IMR-90 (cell line): ENCODE measurements at places on chromosomes 2 and 18. TPM values are rescaled to one million over a fixed set of nuclear protein-coding genes. Genes with fewer than 3 reads are reported as not detected.

HNMT gene
- polyA plus RNA-seq: 6.3 and 6.4 TPM in 2 replicates

C2orf78 gene
- polyA plus RNA-seq: 0.03 TPM in 1 of 2 replicates, not detected in the other

GRCh38 chr2:58535990-58536389 lies 294.9 kb upstream of the FANCL start:
- no peak for DNase-seq

DNA sequence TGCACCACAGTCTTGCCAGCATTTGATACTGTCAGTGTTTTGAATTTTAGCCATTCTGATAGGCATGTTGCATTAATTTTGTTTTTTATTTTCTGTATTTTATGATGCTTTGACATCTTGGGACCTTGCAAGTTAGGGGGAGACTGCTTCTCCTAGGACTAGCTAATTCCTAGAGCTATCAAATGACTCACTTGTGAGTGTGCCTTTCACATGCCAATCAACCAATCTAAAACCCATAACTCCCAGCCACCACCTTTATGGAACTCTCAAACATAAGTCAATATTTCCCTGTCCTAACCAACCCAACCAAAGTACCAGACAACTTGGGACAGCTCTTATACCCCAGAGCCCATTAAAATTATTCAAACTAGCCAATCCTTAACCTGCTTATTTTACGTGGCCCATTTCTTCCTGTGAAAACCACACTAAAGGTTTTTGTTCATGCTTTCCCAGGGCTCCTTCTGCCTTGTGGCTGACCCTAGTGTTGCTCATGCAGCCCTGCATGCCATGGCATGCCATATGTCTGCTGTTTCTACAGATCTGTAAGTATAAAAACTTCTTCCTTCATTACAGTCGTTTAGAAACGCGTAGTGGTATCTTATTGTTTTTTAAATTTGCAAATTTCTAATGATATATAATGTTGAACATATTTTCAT lies 230.1 kb downstream of the GPD2 start:
- no peak for DNase-seq

- peak; percentile 76 for DNase-seq
These were observed 41.6 kb upstream of the MAP4K4 start for GRCh38 chr2:101655702-101656422.

MOGAT1 gene
- polyA plus RNA-seq: not detected in 2 replicates

- no peak for DNase-seq
These were observed 104.6 kb downstream of the CAPN13 start for GRCh38 chr2:30702694-30703093.

DNAJC27 gene
- polyA plus RNA-seq: 1.3 and 1.6 TPM in 2 replicates

DNA sequence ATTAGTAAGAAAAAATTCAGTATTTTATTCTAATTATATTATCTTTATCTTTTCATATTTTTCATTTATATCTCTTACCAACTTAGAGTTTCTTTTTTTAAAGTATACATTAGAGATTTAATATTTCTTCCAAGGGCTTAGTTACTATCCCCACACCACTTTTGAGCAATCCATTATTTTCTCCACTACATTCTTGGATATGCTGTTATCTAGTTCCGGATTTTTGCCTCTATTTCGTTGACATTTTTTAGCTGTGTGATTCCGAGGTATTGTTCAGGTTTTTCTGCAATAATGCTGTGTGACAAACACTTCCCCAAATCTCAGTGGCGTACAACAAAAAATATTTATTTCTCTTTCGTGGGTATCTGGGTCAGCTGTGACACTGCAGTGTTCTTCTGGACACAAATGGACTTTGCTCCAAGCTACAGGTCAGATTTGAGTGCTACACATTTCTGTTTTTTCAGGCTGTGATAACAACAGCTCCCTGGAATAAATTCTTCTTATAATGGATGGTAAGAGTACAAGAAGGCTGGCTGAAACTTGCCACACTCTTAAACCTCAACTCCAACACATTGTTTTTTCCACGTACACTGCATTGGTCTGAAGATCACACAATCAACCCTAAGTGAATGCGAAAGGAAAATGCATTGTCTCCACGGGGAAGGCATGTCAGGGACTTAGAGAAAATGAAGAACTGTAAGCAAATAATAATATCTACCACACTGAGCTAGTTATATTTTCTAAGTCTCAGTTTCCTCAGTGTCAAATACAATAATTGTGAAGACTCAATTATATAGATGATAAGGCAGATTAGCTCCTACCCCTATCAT lies 50.9 kb upstream of the PSMD14 start:
- no peak for DNase-seq

DNA sequence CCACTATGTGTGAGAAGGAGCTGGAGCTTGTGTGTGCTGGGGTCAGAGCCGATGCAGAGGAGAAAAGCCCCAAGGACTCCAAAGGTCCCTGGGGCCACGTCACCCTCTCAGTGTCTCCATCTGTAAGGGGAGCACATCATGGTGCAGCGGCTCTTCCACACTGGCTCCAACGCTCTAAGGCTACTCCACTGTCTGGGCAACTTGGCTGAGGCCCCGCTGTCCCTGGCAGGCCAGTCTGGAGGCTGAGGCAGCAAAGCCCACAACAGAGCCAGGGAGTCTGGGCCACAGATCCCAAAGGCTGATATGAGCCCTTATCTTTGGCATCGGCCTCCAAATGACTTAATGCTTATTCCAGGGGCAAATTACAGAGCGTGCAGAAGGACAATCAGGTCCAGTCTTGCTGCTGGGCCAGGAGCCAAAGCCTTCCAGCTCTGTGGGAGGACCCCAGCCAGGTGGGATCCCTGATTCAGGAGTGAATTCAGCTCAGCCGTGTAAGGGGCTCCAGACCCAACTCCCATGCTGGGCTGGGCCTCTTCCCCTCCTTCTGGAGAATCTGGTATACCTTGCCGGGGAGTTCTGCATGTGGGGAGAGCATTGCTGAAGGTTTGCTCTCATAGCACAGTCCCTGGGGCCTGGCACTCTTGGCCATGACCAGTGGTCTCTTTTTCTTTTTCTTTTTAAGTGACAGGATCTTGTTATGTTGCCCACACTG lies 1.8 kb upstream of the DUSP2 start:
- no peak for DNase-seq

- DNase-seq: no peak
These were observed 86.7 kb downstream of the TTC27 start for GRCh38 chr2:32714521-32714920.

DNA sequence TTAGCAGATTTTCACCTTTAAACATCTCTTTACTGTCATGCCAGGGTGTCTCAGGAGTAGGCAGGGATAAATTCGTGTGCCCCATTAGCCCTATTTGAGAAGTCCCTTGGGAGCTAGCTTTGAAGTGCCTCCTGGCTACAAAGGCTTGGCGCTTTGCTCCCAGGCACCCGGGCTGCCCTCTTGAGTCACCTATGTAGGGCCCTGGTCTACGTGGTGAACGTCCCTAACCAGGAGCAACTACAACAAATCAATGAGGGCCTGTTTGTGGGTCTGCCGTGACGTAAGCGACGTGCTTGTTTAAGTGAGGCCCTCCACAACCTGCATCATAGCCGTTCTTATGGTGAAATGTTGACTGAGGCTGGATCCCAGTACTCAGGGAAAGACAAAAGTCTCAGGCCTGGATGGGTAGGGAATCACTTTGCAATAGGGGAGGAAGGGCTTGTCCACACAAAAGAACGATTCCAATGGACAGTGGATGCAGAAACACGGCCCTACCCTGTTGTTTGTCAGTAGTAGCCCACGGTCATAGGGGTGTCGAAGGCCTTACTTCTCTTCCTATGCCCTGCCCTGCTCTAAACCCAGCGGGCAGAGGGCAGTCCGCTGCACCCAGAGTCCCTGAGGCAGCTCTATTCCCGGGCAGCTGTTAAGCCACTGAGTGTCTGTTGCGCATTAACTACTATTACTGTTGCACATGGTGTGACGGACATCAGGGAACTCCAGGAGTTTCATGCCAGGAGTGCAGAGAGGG lies 93.9 kb downstream of the INHBB start:
- no peak for DNase-seq

ABCB11 gene
- not detected in 2 replicates for polyA plus RNA-seq

DNA sequence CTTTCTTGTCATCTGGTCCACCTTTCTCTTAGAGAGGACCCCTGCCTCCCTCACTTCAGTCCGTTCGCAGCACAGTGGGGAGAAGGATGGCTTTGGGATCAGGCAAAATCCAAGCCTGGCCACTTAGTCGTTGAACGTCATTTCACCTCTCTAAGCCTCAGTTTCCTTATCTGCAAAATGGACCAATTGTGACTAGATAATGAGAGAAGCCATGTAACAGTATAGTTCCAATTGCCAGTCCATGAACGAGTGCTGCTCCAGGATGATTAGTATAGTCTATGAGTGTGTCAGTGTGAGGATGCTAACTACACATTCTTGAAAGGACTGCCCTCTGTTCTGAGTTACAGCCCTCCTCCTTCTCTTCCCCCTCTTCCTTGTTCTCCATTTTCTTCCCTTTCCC lies 1.1 kb downstream of the INHA start:
- no peak for DNase-seq

ZNF516 gene
- 16.6 and 16.9 TPM in 2 replicates for polyA plus RNA-seq

DNA sequence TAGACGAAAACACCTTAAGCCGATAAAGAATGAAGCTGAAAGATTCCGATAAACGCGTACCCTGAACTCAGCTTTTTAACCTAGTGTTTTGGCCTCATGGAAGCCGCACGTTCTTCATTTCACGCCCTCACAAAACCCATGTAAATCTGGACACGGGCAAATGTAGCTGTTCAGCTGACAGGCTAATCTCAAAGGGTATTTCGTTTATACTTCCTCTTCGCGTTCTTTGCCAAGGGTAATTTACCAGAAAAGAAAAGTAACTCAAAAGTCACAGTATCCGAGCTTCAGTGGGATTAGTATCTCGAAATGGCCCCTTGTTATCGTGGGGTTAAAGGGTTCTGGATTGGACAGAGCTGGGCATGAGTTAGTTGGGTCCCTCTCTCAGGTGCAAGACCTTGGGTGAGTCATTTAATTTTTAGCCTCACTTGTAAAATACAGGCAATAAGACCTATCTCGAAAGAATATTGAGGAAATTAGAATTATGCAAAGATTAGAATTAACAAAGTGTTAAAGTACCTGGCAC lies 22.0 kb upstream of the STPG4 start:
- DNase-seq: no peak

GRCh38 chr2:106011380-106011779 lies 182.7 kb downstream of the UXS1 start:
- no peak for DNase-seq

GNAL gene
- polyA plus RNA-seq: 0.11 and 0.15 TPM in 2 replicates

GRCh38 chr18:41643427-41643826 lies 311.6 kb upstream of the PIK3C3 start:
- no peak for DNase-seq

CCDC102B gene
- 0.67 and 1.4 TPM in 2 replicates for polyA plus RNA-seq

GRCh38 chr18:49547701-49548100 lies 14.2 kb upstream of the LIPG start:
- DNase-seq: no peak

DNA sequence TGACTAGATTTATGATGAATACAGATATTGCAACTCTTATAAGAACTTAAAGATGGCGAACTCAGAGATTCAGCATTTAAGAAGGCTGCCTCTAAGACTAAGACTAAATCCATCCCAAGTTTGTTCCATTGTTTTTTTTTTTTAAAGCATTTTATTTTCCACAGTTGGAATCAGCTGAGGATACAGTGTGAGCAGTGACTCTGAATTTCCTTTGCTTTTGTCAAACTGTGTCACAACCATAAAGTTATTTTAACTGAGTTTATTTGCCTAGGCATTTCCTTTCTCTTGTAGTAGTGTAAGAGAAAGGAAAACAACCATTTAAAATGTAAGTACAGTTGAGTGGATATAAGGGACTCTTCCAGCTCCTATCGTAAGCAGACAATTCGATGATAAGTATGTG lies 63.9 kb downstream of the ZEB2 start:
- DNase-seq: no peak

GRCh38 chr2:30964334-30965005 lies 157.2 kb upstream of the CAPN13 start:
- DNase-seq: no peak

DNA sequence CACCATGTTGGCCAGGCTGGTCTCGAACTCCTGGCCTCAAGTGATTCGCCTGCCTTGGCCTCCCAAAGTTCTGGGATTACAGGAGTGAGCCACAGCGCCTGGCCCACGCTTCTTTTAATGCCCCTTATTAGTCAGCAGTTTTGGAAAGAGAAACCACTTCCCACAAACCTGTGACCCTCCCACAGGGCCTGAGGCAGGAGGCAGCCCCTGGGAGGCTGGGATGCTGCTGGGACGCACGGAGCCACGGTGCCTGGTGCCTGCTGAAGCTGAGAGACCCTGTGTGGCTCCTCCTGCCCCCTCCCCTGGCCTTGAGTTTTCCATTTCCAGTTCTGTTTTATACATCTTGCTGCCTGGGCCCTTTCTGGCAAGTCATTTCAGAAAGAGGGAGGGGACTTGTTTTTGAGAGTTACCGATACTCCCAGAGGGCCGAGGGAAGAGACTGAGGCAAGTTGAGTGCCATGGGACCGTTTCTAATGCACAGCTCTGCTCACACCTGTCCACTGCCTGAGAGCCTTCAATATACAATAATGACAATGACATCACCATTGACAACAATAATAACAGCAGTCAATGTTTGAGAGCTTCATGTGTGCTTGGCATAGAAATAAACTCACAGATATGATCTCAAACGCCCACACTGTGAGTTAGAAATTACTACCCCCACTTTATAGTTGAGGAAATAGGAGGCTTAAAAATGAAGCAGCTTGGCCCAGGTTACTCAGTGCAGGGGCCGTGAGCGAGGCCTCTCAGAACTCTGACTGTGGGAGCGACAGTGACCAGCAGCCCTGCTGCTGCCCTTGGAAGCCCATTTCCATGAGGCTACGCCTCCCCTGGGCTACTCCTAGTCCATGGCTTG lies 78.1 kb upstream of the YWHAQ start:
- DNase-seq: no peak

ATP8B1 gene
- 57.7 and 64.3 TPM in 2 replicates for polyA plus RNA-seq

- no peak for DNase-seq
These were observed 160.5 kb downstream of the TPGS2 start for GRCh38 chr18:36668349-36668748.

DNA sequence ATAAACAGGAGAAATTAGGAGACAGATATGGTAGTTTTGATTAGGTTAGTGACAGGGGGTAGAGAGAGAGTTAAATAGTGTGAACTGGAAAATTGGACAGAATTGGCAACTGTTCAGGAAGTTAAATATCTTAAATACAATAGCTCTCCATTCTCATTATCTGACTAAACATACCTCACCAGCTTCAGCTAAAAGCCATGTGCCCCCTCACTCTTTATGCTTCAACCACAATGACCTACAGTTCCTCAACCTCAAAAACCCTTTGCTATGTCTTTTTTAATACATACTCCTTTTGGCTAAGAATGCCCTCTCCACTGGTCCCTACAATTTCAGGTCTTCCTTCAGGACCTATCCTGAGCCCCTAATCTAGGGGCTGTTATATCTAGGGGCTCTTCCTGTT lies 740.2 kb upstream of the ZEB2 start:
- no peak for DNase-seq

SP5 gene
- not detected in 2 replicates for polyA plus RNA-seq

GRCh38 chr2:110725370-110725769 lies 7.0 kb upstream of the ACOXL start:
- no peak for DNase-seq

DNA sequence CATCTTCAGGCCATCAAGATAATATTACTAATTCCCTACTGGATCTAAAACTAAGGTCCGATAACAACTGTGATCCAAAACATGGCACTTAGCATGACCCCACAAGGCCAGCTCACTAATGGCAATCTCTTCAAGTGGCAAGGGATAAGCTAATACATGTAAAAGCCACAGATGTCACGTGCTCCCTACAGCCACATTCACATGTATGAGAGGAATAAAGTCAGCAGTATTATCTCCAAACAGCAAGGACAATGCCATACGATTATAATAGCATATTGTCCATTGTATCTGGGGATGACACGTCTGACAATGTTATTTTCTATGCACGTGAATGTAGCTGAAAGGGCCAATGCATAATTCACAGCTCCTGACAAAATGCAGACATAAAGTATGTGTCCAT lies 56.0 kb downstream of the KLF7 start:
- no peak for DNase-seq

- no peak for DNase-seq
These were observed 78.7 kb downstream of the NCAPH start for GRCh38 chr2:96414161-96414710.
